ENCODE measurements at places on chromosomes 4 and X.
A peak's percentile ranks its signal among the peaks of the same experiment; 100 is the strongest.

- no peaks in the 10 kb centered on the region for H3K4me1 ChIP-seq
- H3K27me3 ChIP-seq = no peaks in the 10 kb centered on the region
- no peak for DNase-seq
- no peak overlapping the region for H3K4me3 ChIP-seq
Observed at GRCh38 chrX:3577551-3577950, 135.9 kb downstream of the PRKX start.

- H3K36me3 ChIP-seq = no peaks in the 10 kb centered on the region
- no peak overlapping the region for H3K4me3 ChIP-seq
- no peaks in the 10 kb centered on the region for H3K4me1 ChIP-seq
- no peaks in the 10 kb centered on the region for H3K27me3 ChIP-seq
Observed at GRCh38 chr4:129189630-129190029, 93.7 kb downstream of the C4orf33 start.

DNA sequence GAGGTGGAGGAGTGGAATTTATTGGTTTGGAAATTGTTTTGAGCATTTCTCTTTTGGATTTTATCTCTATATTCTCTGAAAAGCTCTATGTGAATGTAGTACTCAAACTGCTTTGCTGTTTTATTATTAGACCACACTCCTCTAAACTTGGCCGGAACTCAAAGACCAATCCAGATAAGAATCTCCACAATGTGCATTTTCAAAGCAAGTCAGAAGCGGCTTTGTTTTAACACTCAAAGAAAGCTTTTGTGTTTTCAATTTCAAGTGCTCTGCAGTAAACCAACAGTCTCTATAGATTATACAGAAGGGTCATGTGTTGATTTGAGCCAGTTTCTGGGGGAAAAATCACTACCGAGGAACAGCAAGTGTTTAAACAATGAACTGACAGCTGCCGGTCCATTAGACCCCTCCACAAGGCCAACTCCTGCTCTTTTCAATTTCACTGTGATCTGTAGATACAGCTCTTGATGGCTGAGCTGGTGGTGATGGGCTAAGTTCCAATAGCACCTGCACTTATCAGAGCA lies 79.4 kb downstream of the FTHL17 start:
- no peaks in the 10 kb centered on the region for H3K36me3 ChIP-seq
- H3K27me3 ChIP-seq = no peaks in the 10 kb centered on the region
- H3K4me3 ChIP-seq = no peak overlapping the region
- no peaks in the 10 kb centered on the region for H3K4me1 ChIP-seq

- H3K27ac ChIP-seq = no peak overlapping the region
- peaks cover 60% of the 10 kb centered on the region for H3K27me3 ChIP-seq
- peaks cover 24% of the 10 kb centered on the region for H3K4me1 ChIP-seq
- no peak for DNase-seq
Observed at GRCh38 chr4:133145758-133146573, 3.1 kb upstream of the PCDH10 start.

GRCh38 chr4:54228056-54228527 lies 1.0 kb upstream of the PDGFRA start:
- H3K4me3 ChIP-seq = peak overlapping the region; percentile 45
- H3K27me3 ChIP-seq = peaks cover 99% of the 10 kb centered on the region
- no peaks in the 10 kb centered on the region for H3K36me3 ChIP-seq
- peak overlapping the region; percentile 35 for H3K27ac ChIP-seq
- H3K4me1 ChIP-seq = peaks cover 33% of the 10 kb centered on the region
